Motor neuron (in vitro differentiated cells): ENCODE measurements at places on chromosomes 1 and 21. TPM values are rescaled to one million over a fixed set of nuclear protein-coding genes. Genes with fewer than 3 reads are reported as not detected.

DNA sequence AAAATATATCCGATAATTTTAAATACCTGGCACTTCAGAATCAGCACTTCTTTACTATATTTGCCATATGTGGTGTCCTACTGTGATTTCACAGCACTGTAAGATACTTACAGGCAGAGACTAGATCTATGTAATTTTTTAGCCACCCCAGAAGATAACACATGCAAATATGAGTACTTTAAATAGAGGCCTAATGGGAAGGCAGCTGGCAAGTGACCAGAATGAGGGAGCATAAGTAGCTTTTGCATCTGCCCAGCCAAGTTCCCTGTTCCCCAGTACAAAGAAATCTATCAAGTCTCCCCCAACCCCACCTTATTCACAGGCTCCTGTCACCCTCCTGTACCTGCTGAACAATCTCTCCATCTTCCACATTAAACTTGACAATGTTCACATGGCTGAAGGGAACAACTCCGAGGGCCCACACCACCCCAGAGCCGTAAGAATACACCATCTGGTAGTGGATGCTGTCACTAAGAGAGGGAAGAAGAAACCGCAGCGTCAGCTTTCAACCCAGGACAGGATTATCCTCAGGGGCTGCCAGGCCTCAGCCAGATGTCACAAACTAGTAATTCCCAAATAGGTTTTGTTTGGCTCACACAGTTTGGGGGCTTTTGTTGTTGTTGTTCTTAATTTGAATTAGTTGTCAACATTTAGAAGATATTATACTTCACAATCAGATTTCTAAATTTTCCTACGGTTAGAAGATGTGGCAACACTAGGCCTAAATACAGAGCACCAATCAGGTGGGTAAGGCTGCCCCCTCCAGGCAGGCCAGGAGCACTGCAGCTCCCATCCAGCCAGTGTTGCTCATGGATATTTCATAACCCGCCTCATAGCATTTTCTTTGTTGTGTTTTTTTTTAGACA is 10.4 kb downstream of the EMC1 start:
- ATAC-seq: peak; percentile 50

DNA sequence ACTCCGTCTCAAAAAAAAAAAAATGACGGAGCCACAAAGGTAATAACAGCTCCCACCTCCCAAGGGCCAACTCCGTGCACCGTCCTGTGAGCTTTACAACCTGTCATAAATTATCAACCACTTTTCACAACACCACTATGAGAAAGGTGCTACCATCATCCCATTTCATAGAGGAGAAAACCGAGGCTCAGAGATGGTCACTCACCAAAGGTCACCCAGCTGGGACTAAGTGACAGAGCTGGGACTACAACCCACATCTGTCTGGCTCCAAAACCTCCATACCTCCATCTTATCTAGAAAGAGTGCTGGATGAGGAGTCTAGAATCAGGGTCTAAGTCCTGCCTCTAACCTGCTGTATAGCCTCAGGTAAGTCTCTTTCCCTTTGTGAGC is 43.6 kb upstream of the ECE1 start:
- ATAC-seq: no peak

DNA sequence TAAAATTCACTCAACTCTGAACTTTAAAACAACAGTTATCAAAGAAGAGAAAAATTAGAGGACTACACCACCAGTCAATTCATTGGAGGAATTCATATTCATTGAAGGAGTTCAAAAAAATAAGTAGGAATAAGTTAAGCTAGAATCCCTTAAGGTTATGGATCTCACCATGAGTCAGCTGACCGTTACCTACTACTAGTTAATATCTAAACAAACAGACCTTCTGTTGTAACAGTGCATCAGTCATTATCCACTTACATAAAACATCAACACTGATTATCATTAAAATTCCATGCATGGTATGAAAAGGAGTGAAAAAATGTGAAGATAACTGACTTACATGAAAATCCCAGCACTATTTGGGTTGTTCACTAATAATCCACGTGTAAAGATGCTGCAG is 44.9 kb downstream of the FOXJ3 start:
- ATAC-seq: no peak

- no peak for ATAC-seq
Measured at GRCh38 chr1:217327901-217328300, 303.0 kb downstream of the GPATCH2 start.

DNA sequence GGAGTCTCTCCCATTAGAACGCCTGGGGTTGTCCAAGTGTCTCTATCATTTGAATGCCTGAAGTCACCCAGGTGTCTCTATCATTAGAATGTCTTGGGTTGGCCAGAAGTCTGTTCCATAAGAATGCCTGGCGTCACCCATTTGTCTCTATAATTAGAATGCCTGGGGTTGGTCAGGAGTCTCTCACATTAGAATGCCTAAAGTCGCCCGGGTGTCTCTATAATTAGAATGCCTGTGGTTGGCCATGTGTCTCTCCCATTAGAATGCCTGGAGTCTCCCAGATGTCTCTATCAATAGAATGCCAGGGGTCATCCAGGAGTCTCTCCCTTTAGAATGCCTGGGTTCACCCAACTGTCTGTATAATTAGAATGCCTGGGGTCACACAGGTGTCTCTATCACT is 54.5 kb downstream of the RNF187 start:
- no peak for ATAC-seq

DNA sequence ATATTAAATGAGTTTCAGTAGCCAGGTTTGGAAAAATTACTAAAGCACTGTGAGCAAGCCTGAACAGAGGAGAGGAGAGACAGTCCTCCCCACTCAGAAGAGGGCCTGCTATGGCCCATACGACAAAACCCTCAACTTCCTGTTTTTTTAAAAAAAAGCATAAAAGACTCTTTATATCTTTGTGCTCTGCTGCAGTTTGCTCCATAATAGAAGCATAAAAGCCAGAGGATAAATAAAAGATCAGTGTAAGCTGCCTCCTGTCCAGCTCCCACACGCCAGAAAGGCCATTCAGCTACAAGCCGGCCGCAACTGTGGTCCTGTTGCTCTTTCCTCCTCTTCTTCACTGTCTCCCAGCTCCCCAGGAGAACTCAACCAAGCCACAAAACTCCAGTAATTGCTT is 37.8 kb downstream of the NID1 start:
- peak; percentile 35 for ATAC-seq

DNA sequence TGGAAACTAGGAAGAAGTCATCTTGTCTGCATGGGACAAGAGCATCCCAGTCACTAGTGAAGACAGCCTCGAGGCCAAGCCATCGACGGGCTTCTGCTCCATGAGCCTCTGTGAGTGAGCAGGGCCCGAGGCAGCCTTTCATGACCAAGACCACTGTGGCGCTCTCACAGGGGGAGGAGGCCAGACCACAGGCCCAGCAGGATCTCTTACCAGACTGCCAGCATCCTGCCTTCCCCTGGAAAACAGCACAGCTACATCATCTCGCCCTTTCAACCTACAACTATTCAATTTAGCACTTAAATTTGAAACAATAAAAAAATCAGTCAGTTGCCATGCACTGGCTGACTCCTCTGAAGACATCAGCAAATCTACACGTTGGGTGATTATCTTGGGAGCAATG is 85.4 kb downstream of the HSF2BP start:
- ATAC-seq: no peak

DNA sequence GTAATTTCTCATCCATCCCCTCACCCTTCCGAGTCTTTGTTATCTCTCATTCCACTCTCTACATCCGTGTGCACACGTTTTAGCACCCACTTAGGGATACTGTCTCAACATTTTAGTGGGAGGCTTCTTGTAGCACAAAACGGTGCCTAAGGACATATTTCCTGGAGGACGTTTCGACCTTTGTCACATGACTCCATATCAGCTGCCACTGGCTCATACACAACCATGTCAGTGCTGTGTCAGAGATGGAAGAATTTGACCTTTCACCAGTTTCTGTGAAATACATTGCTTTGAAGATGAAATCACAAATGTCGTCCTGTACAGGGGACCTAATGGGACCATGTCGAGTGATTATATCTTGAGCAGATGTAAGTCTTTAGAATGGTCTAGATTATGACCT is 15.6 kb downstream of the B3GALT5 start:
- ATAC-seq: no peak

DNA sequence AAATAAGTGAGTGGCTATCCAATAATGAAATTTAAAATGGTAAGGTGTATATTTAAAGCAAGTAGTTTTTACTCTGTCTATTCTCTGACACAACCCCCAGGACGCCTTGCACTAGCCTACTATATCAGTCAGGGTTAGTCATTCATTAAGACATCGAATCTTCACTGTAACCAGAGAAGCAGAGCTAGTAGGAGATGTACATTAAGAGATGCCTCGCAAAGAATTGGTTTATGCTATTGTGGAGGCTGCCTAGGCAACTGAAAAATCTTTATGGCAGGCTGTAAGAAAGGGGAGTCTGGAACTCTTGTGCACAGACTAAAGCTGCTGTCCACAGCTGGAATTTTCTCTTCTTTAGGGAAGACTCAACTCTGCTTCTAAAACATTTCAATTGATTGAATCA is 28.8 kb downstream of the NTNG1 start:
- ATAC-seq: no peak

GRCh38 chr1:46637444-46638083 is 21.0 kb upstream of the MOB3C start:
- no peak for ATAC-seq

- ATAC-seq: no peak
Measured at GRCh38 chr1:159222075-159222865, 17.6 kb downstream of the ACKR1 start.

DNA sequence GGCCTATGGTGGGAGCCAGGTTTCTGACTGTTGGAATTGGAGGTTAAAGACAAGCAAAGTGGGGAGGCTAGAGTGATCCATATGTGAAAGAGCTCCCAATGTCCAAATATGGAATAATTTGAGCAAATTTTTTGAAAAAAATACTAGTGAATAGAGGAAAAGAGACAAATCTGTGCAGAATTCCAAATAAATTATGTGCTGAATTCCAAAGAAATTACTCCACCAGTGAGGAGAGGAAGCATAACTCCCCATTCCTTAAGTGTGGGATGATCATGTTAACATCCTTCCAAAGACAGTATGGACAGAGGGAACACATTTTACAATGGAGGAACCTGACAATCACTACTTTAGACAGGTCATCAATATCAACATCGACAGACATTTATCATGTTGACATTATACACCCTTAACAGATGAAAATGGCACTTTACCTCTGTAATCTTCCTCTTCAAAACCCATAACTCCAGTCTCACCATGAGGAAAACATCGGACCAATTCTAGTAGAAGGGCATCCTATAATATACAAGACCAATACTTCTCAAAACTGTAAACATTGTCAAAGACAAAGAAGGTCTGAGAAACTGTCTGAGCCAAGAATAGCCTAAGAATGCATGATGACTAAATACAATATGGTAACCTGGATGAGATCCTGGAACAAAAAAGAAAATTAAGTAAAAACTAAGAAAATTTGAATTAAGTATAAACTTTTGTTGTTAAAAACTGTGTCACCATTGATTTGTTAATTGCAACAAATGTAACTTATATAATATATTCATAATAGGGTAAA is 71.5 kb upstream of the RGS4 start:
- ATAC-seq: no peak

- no peak for ATAC-seq
Measured at GRCh38 chr1:114446198-114446597, 64.8 kb downstream of the TRIM33 start.

- ATAC-seq: peak; percentile 93
Measured at GRCh38 chr1:113904674-113905434, at the start of the genes AP4B1 and DCLRE1B. Gene AP4B1 (minus strand): TSS chr1:113904799. CDS start chr1:113904717, 82 bp downstream. Gene DCLRE1B (plus strand): TSS chr1:113905326. CDS start chr1:113905587, 261 bp downstream.

GRCh38 chr1:61727544-61727943 is 2.6 kb upstream of the TM2D1 start:
- no peak for ATAC-seq

- ATAC-seq: no peak
Measured at GRCh38 chr1:100217834-100218233, 31.8 kb downstream of the DBT start.

DNA sequence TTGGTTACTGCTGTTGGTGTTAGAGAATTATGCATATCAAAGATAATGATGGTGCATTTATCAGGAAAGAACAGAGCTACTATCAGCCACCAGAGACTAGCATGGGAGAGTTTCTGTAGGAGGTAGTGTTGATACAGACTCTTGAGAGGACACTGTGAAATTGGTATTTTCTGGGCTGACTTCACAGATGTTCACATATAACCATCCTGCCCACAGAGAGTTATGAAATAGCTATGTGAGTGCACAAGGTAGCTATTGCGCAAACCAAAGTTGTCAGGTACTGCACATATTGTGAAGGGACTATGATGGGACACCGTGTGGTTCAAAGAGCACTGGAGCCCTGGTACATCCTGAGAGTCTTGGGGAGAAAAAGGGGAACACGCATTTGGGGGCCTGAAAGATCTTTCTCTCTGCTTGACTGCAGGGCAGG is 1.4 kb upstream of the TLCD4 start:
- no peak for ATAC-seq

GRCh38 chr1:32774950-32775634 is 42.1 kb downstream of the YARS1 start:
- no peak for ATAC-seq

Gene SV2A
- total RNA-seq: 4.2 and 4.7 TPM in 2 replicates

Gene C1orf167
- total RNA-seq: 0.11 and 0.13 TPM in 2 replicates

Gene PSRC1
- total RNA-seq: 85.7 and 114 TPM in 2 replicates

Gene PPFIA4
- total RNA-seq: 20.7 and 30.7 TPM in 2 replicates

Gene TRIM17
- total RNA-seq: 1.3 and 2.4 TPM in 2 replicates

Gene GNG12
- 94.4 and 107 TPM in 2 replicates for total RNA-seq

Gene METTL25B
- 29.6 and 36.2 TPM in 2 replicates for total RNA-seq

Gene SPRR2F
- not detected in 2 replicates for total RNA-seq

Gene CDCA8
- 14.7 and 19.3 TPM in 2 replicates for total RNA-seq

Gene SH2D1B
- total RNA-seq: 0.63 TPM in 1 of 2 replicates, not detected in the other

Gene KCNE2
- 0.32 and 0.67 TPM in 2 replicates for total RNA-seq

Gene KCNA2
- total RNA-seq: 0.70 and 0.71 TPM in 2 replicates

Gene SERINC2
- 1.6 and 1.9 TPM in 2 replicates for total RNA-seq

Gene RPS8
- total RNA-seq: 5,939 and 5,985 TPM in 2 replicates
